ENCODE measurements at places on chromosomes 16 and 17. TPM values are rescaled to one million over a fixed set of nuclear protein-coding genes. Genes with fewer than 3 reads are reported as not detected.

Gene KRT31
- not detected for total RNA-seq

Gene ITGB3
- total RNA-seq: not detected

- DNase-seq: no peak
Measured at GRCh38 chr17:29042679-29043538, at the start of gene PIPOX. PIPOX (plus strand) TSS chr17:29043141; CDS start chr17:29043226, 85 bp downstream.

GRCh38 chr16:3058139-3059030, 7.1 kb upstream of the IL32 start:
- DNase-seq: no peak

GRCh38 chr17:48486557-48486956, 44.3 kb downstream of the HOXB1 start:
- no peak for DNase-seq

GRCh38 chr16:21971856-21972255, 18.7 kb downstream of the UQCRC2 start:
- DNase-seq: no peak

- no peak for DNase-seq
Measured at GRCh38 chr17:57328109-57328882, 72.0 kb downstream of the MSI2 start.

GRCh38 chr16:27491894-27492587, 57.7 kb downstream of the GTF3C1 start:
- DNase-seq: peak; percentile 0

GRCh38 chr17:83192161-83192788, 112.9 kb downstream of the METRNL start:
- no peak for DNase-seq

Measured in naive thymus-derived CD8-positive, alpha-beta T cell (primary cell).